ENCODE measurements at places on chromosomes 5 and 9. TPM values are rescaled to one million over a fixed set of nuclear protein-coding genes. Genes with fewer than 3 reads are reported as not detected.
A peak's percentile ranks its signal among the peaks of the same experiment; 100 is the strongest.

DNA sequence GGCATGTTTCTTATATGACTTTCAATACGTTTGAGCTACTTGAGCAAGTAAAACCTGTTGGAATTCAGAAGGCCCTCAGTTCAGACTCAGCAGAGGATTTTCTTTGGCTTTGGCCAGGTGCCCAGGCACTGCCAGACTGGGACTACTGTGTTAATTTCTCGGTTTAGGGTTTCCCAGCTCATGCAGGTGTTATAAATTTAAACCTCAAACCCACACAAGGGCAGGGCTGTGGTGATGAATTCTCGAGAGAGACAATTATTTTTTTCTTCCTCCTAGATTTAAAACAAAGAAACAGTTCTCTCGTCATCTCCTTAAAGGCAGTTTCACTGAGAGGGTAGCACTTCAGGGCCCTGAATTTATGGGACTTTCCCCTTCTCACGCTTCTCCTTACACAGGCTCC, 406.0 kb upstream of the PIK3R1 start:
- DNase-seq = peak; percentile 11

GRCh38 chr5:176814836-176815438, 4.6 kb downstream of the UNC5A start:
- no peak for DNase-seq

DNA sequence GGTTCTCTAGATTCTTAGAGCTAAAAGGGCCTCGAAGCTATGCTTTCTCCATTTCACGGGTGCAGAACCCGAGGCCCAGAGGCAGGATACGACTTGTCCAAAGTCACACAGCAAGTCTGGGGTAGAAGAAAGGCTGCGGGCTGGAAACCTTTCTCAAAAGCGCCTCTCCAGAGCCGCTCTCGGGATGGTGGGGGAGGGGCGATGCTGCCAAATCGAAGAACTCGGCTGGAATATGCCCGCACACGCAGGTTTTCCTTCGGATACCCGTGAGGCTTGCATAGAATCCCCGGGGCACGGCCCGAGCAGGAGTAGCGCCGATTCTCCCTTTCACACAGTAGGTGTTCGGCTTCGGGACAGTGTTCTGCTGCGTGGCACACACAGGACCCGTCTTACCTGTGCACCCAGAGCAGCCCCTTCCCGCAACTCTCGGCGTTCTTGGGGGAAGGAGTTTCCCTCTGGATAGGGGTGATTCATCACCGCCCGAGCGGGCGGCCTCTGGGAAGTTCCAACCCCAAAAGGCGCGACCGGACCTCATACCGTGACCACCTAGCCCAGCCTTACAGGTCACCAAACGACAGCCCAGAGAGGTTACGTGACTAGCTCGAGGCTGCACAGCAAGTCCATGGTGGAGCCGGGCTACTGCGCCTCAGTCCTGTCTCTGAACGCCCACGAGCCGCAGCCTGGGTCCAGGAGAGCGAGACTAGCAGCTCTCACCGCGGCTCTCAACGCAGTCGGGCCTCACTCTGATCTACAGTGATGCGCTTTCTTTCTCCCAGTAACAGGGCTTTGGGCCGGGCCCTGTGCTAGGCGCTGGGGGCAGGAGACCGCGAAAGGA, 4.1 kb downstream of the PAX5 start:
- DNase-seq = no peak

DNA sequence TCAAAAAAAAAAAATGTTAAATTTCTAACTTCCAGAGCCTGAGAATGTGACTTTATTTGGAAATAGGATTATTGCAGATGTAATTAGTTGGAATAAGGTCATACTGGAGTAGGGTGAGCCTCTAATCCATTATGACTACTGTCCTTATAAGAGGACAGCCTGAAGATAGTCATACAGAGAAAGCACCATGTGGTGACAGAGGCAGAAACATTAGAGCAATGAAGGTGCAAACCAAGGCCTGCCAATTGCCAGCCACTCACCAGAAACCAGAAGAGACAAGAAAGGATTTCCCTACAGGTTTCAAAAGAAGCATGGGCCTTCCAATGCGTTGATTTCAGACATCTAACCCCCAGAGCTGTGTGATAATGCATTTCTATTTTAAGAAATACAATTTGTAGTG, 659.2 kb upstream of the CHD1 start:
- DNase-seq = no peak

DNA sequence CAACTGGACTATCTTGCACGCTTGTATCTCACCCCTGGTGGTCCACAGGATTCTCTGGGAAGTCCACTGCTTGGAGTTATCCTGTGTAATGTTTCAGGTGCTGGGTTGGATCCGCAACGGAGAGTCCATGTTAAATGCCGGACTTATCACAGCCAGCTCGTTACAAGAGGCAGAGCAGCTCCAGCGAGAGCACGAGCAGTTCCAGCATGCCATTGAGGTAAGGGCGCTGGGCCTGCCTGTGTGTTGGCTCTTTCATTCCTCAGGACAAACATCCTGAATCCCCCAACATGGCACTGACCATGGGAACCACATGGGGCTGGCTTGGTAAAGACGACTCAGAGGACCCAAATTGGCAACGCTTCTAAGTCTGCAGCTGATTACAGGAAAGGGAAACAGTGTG, 214.8 kb upstream of the OTULINL start:
- no peak for DNase-seq

- DNase-seq = no peak
Measured at GRCh38 chr5:72844218-72844603, 27.8 kb downstream of the TNPO1 start.

DNA sequence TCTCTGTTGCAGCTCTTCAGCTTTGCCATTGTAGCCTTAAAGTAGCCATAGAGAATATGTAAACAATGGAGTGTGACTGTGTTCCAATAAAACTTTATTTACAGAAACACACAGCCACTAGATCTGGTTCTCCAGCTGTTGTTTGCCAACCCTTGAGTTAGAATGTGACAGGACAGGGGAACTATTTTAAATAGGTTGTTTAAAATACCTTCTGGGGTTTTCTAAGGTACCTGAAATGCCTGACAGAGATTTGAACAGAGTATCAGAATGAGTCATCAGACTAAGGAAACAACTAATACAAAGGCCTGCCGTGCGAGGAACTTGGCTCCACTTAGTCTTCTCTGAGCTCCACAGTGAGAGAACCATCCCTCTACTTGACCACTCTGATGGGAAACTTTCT, 85.4 kb downstream of the HSD17B4 start:
- no peak for DNase-seq

DNA sequence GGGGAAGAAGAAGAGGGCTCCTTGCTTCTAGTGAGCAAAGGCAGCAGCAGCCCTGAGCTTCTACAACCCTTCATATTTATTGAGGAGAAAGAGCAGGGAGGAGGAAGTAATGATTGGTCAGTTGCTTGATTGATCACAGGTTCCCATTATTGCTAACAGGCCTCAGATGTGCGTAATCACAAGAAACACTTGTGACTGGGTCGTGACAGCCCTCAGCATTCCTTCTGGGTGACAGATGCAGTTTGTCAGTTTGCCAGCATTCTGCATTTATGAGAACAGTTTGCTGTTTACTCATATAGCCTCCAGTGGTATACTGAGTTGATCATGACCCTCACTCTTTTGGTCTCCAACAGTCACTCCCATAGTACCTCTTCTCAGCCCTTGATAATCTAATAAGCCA, 111.5 kb upstream of the TNC start:
- no peak for DNase-seq

- DNase-seq = no peak
Measured at GRCh38 chr9:116697362-116697761, 10.3 kb downstream of the TRIM32 start.

GRCh38 chr5:125587631-125588030, 835.6 kb upstream of the GRAMD2B start:
- DNase-seq = no peak

DNA sequence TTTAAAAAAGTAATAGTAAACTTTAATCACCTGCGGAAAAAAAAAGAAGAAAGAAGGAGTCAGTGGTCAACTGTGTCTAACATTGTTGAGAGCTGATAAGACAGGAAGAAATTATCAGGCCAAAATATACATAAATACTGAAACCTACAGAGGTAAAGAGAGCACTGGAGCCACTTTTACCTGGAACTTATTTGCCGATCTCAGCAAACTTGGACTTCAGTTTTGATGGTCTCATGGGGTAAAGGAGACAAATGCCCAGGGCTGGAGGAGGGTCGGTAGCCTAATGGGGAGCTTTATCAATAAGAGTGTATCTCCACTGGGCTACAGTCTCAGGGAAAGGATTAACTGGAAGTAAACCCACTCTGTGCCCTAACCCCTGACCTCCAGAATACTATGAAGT, 26.6 kb upstream of the ARHGEF28 start:
- DNase-seq = no peak

GRCh38 chr5:17732351-17732923, 98.2 kb downstream of the TAF11L14 start:
- DNase-seq = no peak

- DNase-seq = no peak
Measured at GRCh38 chr9:87109851-87110250, 162.5 kb upstream of the GAS1 start.

- no peak for DNase-seq
Measured at GRCh38 chr5:133120156-133120750, 68.4 kb downstream of the HSPA4 start.

- no peak for DNase-seq
Measured at GRCh38 chr5:152638996-152639552, 234.0 kb upstream of the NMUR2 start.

DNA sequence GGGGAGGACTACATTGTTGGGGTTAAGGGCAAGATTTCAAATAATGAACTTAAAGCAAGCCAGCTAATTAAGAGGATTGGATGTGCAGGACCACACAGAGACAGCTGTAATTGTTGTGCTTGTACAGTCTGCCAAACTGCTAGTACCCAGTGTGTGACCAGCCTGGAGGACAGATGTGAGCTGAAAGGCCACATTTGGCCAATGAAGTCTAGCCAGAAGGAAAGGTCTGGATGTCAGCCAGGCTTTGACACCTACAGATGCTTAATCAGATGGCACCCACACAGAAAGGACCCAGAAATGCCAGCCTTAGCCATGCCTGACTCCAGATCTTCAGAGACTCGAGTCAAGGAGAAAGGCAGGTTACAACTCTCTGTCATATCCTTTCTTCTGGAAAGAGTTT, 491.1 kb downstream of the KIF4B start:
- DNase-seq = peak; percentile 59

GRCh38 chr9:25678147-25678666, at the start of gene TUSC1:
Gene TUSC1 (minus strand): TSS chr9:25678444. CDS start chr9:25678312, 132 bp downstream.
- peak; percentile 67 for DNase-seq

DNA sequence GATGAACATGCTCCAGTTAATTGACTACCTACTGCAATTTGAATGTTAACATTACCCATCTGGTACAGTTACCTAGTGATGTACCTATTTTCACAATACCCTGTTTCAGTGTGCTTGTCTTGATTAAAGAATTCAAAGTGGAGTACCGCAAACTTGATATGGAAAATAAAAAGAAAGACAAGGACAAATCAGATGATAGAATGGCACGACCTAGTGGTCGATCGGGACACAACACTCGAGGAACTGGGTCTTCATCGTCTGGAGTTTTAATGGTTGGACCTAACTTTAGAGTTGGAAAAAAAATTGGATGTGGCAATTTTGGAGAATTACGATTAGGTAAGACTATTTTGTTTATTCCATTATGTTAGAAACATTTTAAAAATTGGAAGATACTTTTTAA, 33.5 kb downstream of the CSNK1G3 start:
- DNase-seq = no peak

DNA sequence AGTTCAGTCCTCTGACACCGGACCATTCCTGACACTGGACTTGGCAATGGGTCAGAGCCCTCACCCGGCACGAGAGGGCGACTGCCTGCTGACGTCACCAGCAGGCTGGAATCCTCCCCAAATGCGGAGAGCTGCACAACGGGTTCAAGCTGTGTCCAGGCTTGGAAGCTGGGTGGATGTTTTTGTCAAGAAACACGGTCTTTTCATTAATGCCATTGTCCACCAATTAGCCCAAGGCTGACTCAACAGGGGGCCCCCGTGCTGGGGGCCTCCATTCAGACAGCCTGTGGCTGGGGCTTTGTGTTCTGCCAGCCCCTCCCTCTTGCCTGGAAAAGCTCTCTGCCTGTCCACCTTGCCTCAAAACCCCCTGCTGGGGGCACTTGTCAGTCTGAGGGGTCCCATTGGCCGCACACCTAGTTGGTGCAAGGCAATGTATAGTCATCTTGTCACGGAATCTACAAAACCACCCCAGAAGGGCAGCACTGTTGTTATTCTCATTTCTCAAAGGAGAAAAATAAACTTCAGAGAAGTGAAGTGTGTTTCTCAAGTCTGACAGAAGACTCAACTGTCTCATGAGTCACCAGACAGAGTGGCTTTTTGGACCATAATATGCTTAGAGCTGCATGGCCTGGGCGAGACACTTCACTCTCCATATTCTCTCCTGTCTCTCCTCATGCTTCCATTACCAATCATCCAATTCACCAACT, 24.6 kb downstream of the NDUFA8 start:
- no peak for DNase-seq

GRCh38 chr5:20262896-20263295, 274.9 kb upstream of the CDH18 start:
- DNase-seq = no peak

DNA sequence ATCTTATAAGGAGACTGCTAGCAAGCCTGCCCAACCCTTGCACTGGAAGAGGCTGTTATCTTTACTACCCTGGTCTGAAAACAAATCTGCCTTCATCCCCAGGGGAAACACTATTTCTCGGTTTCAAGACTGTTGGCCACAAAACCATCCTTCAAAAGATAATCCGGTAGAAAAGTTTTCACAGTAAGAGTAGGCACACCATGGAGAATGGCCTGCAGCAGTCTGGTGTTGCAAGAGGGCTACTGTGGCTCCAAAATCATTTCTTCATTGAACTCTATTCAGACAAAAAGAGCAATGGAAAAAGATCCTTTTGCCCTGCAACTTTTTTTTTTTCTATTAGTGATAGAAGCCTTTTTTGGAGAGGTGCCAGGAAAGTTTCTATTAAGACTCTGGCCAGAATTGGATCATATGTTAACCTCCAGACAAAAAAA, 163.9 kb downstream of the ARHGEF28 start:
- DNase-seq = no peak

DNA sequence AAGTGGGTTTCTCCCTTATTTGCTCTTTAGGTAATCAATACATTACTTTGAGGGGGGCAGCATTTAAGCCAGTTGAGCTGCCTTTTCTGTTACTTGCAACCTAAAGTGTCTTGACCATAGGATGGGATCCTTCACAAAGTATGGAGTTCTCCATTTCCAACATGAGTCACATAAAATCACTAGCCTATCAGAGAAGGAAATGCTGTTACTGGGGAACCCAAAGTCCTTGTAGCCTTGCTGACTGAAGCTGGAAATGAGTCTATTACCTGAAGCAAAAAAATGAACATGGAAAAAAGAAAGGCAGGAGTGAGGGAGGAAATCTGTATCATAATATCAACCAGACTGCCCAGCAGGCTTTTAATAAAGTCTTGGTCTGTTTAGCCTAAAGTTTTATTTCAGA, 42.8 kb upstream of the SLIT3 start:
- no peak for DNase-seq

The TMOD1 gene
- 80.8 TPM for polyA plus RNA-seq

The ENTREP1 gene
- 110 TPM for polyA plus RNA-seq

The TMEM252 gene
- 0.55 TPM for polyA plus RNA-seq

The POLR3G gene
- polyA plus RNA-seq = 4.0 TPM

The C7 gene
- 8.9 TPM for polyA plus RNA-seq

The TRIP13 gene
- 9.8 TPM for polyA plus RNA-seq

The PHF24 gene
- 48.6 TPM for polyA plus RNA-seq

The FGF18 gene
- polyA plus RNA-seq = 2.8 TPM

The MOCS2 gene
- 87.7 TPM for polyA plus RNA-seq

The PLAC8L1 gene
- 2.4 TPM for polyA plus RNA-seq

Data from spinal cord (tissue), 10 donors.